Fibroblast of skin of left quadriceps (primary cell): ENCODE measurements at places on chromosomes 12 and 14.

DNA sequence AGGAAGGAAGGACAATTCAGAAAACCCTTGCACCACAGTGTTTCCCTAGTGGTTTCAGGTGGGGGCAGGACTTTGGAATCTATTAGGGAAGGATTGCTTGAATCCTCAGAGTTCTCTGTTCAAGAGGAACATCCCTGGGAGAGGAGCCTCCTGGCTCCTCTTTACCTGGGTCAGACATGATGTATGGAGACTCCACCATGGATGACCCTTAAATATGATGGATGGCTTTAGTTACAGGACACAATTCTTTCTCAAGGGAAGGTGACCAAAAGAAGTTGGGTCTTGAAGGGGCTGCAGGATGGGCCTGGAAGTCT lies 396.6 kb downstream of the NRXN3 start:
- no peak for DNase-seq

- no peak for DNase-seq
Measured at GRCh38 chr14:104999361-104999760, 13.8 kb downstream of the CLBA1 start.

DNA sequence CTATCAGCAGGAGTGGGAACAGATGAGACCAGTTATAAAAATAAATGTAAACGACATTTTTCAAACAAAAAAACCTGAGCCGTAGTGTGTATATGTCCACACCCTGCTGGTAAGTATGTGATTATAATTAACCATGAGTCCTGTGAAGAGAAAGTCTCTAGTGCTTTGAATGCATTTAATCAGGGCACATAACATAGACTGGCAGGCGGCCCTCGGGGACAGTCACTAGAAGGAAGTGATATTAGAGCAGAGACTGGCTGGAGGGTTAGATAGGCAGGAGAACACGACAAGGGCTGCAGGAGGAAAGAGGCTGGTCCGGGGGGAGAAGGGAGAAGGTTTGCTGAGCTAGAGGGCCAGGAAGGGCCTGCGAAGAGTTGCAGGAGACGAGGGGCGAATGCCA lies 23.8 kb upstream of the ELK3 start:
- no peak for DNase-seq

GRCh38 chr14:50977863-50978528 lies 33.7 kb upstream of the PYGL start:
- no peak for DNase-seq

- DNase-seq, result no peak
Measured at GRCh38 chr12:4009979-4010704, 136.9 kb upstream of the PARP11 start.

DNA sequence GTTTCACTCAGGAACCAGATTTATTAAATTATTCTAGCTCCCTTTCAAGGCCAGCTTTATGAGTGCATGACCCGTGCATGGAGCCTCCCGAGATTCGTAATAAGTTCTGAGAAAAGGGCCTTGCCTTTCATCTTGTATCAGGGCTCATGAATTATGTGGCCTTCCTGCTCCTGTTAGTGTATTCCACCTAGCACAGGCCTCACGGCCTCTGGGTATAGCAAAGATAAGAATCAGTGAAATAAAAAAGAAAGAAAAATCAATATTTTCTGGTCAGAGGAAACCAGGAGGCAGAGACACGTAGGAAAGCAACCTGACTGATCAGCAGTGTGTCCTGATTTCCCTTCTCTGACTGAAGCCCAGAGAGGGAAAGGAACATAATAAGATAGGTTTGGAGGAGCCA lies 111.4 kb downstream of the SLC35F4 start:
- DNase-seq, result no peak

DNA sequence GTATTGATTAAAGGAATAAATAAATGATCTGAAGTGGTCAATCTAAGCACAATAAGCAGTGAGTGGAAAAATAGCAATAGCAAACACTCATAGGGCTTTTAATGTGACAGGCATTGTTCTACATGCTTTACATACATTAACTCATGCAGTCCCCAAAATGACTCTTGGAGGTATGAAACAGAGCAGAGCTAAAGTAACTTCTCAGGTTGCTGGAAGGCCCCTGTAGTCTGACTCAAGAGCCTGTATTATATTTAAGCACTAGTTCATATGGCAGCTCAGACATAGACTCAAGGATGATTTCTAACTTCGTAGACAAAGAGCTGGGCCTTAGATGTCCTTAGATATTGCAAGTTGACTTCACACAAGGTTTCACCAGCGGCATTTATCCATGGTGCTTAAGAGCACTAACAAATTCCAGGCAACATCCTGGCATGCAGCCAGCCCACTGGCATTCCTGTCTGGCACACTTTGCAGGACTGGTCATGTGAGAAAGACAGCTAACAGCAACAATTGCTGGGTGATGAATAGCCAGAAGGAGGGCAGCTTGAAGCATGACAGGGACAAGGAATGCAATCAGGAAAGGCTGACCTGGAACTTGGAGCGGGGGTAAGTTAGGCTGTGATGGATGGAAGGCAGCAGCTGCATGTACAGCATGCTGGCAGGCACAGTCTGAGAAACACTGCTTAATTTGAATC lies 22.9 kb upstream of the KTN1 start:
- peak; percentile 78 for DNase-seq
